ENCODE measurements at places on chromosomes 12 and 14.

DNA sequence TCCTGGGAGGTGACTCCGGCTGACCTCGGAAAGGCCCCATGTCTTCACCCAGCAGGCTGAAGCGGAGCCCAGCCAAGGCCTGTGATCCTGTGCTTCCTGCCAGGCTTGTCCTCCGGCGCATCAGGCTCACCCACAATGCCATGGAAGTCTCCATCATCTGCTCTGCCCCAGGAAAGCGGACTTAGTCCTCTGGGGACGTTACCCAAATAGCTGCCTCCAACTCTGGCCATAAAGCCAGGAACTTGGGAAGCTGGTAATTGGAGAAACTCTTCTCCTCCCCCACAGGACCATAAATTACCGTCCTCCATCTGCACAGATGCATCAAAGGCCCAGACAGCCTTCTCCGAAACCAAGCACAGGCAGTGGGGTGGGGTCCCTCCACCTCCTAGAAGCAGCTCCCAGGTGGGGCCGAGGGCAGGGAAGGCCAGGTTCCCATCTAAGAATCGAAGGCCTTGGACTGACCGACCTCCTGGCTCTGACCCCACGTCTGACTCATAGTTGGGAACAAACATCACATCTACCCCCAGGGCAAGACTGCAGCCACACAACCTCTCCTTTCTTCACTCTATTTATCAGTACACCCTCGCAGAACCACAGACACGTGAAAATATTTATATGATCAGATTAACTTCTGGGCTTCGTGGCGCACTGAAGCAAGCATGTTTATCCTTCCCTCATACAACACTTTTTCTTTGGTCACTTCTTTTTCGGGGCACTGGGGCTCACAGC is 56.4 kb downstream of the PITPNM2 start:
- no peak for DNase-seq

DNA sequence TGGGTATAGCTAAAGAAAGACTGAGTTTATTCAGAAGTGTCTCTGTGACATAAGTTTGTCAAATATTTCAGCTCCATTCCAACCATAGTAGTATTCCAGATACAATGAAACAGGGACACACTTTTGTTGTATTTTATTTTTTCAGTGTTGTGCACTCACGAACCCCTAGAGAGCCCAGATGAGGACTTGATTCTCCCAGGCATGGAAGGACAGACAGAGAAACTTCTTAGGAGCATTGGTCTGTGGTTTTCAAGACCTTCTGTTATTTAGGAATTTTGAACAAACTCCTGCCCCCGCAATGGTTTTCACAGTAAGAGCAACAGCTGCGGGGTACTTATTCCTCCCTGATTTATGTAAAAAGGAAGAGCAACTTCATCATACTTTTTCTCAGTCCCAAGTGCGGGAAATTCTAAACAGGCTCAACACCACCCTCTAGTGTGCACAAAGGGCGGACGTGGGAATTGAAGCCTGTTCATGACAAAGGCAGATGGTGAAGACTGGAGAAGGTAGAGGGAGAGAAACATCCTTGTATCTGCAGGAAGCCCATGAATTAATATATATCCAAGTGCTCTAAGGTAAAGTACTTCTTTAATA is 147.6 kb downstream of the PAH start:
- DNase-seq, result peak; percentile 12

- no peak for DNase-seq
Measured at GRCh38 chr12:1918884-1919236, 408 bp upstream of the CACNA2D4 start.

DNA sequence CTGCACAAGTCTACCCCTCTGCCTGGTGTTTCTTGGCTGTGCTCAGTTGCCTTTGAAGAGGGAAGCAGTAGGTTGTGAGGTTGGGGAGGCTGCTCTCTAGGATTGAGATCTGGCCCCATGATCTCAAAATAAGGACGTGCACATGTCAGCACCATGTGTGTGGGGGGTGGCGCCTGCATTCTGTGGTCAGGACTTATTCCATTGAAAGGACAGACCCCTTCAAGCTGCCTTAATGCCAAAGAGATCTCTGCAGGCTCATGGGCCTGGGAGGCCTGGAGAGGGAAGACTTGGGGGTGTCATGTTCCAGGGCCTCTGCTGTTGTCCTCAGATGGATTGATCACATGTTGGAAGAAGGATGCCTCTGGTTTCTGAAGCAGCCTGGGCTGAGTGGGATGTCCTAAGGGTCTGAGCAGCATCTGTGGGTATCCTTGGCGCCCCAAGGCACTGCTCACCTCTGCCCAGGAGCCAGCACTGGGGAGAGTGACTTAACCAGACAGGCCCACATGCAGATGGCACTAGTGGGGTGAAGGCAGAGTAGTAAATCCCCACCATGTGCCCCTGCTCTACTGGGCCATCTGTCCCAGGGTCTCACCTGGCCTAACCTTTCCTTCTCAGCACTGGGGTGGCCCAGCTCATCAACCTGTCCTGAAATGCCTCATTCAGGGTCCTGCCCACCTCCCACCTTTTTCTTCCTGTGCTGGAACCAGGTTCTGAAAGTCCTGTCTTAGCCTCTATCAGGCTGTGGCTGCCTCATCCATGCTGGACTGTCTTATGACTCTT is 118.9 kb downstream of the ADGRD1 start:
- no peak for DNase-seq

DNA sequence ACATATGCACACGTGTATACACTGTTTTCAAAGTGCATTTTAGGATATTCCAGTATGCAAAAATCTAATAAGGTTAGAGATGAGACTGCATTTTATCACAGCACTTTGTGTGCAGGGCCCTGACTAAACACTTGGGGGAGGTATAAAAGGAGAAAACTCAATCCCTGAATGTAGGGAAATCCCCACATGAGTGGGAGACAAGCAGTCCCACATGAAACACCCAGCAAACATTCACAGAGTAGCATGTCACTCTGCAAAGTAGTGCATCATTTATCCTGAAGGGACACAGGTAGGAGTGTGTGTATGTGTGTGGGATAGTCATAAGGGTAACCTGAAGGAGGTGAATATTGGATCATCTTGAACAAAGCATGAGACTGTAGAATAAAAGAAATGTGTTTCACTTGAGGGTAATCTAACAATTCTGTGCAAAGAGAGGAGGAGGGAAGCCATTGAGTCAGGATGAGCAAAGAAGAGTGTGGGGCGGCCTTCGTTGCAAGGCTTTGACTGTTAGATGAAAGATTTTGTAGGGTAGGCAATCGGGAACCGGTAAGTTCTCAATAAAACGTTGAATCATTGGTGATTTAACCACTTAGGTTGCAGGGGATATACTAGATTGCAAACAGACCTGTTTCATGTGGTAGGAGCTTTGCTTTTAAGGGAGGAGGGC is 2.9 kb downstream of the PRPF40B start:
- peak; percentile 41 for DNase-seq

Measured in activated naive CD4-positive, alpha-beta T cell treated with anti-CD3 and anti-CD28 coated beads, Interleukin-2, amount 50 U/mL, for 16 hours (primary cell).